ENCODE measurements at places on chromosomes 12 and 14.

- no peak for DNase-seq
These were observed 57.0 kb downstream of the ZFP36L1 start for GRCh38 chr14:68735856-68736255.

DNA sequence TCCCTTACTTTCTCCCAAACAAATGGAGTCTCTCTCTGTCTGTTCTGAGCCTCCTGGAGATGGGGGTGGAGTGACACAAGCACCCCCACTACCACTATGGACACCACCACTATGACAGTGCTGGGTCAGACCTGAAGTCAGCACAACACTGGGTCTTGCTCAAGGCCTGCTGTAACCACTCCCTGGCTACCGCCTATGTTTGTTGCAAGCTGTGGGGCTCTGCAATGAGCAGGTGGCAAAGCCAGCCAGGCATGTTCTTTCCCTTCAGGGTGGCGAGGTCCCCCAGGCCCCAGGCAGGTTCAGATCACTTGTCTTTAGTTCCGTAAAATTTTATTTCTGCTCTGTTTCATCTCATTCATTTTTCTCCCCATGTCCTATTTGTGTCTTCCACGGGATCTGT is 349.8 kb downstream of the TMEM121 start:
- no peak for DNase-seq

DNA sequence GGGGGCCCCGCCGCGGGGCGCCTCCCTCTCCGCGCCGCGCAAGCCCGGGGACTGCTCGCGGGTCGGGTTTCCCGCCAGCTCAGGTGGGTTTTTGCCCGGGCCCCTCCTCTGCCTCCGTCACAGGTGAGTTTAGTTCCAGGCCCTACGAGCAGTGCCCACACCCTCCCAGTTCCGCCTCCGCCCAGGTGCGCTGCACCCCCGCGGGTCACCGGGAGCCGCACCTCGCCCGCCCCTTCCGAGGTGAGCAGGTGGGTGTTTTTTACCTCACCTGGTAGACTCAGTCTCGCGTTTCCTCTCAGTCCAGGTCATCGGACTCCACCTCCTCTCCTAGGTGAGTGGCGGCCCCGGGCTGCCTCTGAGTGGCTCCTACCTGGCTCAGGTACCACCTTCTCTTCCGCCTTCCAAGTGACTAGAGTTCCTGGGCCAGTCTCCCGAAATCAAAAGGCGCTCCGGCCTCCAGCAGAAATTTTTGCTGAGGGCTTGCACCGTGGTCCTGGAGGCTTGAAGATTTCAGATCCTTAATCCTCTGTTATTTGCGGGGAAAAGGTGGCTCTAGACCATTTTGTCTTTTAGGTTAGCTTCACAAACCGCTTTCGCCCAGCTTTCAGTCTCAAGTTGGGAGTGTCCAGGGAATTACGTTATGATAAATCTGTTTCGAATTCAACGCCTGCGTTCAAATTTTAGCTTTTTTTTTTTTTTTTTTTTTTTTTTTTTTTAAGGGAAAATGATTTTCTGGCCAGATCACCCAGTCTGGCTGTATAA is at the start of gene TMEM30B:
TMEM30B (minus strand) TSS at position 153 of the 762 bp plus-strand sequence. CDS start 191 bp downstream, outside the sequence.
- DNase-seq, result no peak

DNA sequence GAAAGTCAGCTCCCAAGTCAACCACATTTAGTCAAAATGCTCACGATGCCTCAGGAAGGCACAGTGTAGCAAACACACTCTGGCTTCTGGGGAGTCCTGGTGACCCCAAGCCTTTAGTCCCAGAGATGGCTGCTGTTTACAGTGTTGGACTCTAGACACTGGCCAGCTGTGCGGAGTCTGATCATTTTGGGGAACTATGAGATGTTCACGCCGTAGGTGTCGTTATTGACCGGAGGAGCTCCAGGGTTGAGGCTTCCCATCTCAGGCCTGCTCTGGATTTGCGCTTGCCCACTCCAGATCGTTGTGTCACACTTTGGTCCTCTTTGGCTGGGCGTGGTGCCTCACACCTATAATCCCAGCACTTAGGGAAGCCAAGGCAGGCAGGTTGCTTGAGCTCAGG is 27.7 kb downstream of the BRI3BP start:
- no peak for DNase-seq

DNA sequence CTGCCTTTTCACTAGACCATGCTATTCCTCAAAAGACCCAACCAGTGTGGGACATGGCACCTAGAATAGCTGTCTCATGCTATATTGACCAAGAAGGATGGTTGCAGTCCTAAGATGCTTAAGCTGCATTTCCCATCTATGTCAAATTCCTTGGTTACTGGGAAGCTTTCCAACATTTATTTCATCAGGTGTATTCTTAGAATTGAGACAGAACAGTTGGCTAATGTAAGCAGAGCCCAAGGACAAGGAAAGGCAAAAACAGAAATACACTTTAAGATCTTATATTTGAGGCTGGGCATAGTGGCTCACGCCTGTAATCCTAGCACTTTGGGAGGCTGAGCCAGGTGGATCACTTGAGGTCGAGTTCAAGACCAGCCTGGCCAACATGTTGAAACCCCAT is 24.7 kb downstream of the ARG2 start:
- no peak for DNase-seq

DNA sequence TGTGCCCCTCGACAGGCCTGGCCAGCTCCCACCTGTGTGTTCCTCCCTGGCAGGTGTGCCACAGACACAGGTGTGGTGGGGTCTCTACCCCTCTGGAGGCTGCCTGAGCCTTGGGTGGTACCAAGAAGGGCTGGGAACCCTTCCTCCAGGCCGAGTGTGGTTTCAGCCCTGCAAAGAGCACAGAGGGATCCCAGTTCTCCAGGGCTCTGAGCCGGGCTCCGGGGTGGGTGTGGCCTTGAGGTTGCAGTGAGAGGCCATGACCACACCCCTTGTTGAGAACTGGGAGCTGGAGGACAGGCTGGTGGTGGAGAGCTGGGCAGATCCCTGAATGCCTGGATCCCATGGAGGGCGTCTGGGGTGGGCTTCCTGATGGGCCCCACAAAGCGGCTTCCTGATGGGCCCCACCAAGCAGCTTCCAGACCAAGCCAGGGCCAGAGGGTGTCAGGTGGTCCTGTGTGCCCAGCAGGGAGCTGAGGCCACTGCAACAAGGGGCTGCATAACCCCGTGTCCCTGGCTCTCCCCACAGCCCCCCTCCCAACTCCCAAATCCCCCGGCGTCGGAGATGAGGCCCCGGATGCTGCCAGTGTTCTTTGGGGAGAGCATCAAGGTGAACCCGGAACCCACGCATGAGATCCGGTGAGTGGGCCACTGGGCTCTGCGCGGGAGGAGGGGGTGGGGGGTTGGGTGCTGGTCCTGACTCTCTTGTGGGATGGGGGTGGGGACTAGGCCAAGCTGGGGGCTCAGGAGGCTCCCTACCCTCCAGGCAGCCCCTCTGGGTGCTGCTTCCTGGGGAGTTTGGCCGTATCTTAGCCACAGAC is 16.6 kb downstream of the RFLNA start:
- DNase-seq, result no peak

DNA sequence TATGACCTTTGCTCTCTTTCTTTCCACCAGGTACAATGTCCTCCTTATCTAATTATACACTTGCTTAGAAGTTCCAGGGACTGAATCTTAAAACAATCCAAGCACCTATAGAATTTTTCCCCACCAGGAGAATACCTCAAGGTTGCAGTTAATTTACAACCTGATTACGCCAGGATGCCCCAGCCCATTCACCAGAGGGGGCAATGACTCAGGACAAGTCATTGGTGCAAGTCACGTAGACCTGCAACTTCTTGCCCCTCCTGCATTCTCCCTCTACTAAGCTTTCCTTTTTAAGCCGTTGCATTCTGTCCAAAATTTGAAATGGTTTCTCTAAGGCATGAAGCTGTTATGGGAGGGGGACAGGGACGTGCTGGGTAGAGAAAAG is 111.1 kb upstream of the SCAF11 start:
- no peak for DNase-seq

- no peak for DNase-seq
These were observed 3.7 kb downstream of the CLEC14A start for GRCh38 chr14:38252066-38252710.

DNA sequence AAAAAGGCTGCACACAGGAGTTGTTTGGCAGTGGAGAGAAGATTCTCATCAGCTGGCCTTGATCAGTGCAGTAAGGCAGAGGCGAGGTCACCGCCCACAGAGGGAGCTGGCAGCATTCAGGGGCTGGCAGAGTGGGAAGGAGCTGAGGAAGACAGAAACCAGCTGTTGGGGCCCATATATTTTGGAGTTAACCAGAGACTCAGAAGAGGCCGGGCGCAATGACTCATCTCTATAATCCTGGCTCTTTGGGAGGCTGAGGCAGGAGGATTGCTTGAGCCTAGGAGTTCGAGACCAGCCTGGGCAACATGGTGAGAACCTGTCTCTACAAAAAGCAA is 17.7 kb downstream of the SMCO2 start:
- DNase-seq, result no peak

DNA sequence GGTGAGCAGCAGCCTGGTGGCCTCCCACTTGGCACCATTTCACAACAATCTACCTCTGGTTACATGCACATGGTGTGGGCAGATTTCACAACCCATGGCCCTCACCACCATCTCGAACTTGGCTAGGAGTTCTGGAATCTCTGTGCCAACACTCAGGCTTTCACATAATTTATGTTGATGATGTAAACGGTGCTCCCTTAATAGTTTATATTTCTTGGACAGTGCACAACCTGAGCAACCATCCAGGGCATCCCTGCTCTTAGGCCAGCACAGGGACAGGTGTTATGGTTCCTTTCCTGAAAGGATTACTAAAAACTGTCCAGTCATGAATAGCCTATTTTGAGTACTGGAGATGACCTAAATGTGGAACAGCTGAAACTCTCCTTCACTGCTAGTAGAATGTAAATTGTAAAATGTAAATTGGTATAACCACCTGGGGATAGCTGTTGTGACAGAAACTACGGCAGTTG is 28.6 kb downstream of the ABCB9 start:
- DNase-seq, result no peak

- DNase-seq, result no peak
These were observed 149.9 kb downstream of the NRXN3 start for GRCh38 chr14:78319887-78320635.

GRCh38 chr12:56922031-56922430 is 12.2 kb downstream of the SDR9C7 start:
- DNase-seq, result no peak

GRCh38 chr12:123950476-123951349 is 21.9 kb downstream of the CCDC92 start:
- DNase-seq, result no peak

- no peak for DNase-seq
These were observed 94.1 kb downstream of the SLC25A47 start for GRCh38 chr14:100416921-100417860.

GRCh38 chr12:124939079-124939420 is 24.6 kb upstream of the UBC start:
- DNase-seq, result peak; percentile 59

- DNase-seq, result no peak
These were observed 122.5 kb upstream of the CNTN1 start for GRCh38 chr12:40569626-40570179.

- DNase-seq, result no peak
These were observed 32.0 kb downstream of the LRIG3 start for GRCh38 chr12:58888131-58888783.

DNA sequence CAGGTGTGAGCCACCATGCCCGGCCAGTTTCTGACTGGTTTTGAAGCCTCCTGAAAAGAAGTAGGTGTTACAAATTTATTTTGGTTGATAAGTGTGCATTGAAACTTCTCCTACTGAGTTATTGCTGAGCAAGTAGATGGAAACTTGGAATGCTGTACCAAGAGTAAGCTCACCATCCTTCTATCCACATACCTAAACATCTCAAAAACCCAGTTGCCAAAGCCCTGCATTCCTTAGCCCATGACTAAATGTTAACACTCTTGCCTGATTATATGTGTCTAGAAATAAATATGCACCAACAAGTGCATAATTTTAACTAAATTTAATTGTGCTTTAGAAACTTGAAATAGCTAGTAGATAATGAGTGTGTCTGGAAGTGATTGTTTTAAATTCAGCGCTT is 357.8 kb downstream of the DUSP6 start:
- DNase-seq, result no peak

DNA sequence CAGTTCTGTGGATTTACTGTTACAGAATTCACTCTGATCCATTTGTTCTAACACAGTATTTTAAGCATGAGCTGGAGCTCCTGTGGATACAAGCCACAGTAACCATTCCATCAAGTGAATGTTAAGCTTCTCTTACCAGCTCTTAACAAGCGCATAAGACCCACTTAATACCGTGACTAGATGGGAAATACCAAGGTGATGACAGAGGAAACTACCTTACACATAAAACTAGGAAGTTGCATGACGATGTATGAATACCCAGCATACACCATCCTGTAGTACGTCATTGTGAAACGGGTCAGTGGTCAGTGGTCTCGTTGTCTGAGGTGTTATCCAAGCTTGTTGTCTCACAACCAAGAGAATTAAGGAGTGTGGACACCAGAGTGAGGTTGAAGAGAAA is 2.0 kb upstream of the GALC start:
- no peak for DNase-seq

- no peak for DNase-seq
These were observed 107.3 kb upstream of the PTPRR start for GRCh38 chr12:71027856-71028255.

DNA sequence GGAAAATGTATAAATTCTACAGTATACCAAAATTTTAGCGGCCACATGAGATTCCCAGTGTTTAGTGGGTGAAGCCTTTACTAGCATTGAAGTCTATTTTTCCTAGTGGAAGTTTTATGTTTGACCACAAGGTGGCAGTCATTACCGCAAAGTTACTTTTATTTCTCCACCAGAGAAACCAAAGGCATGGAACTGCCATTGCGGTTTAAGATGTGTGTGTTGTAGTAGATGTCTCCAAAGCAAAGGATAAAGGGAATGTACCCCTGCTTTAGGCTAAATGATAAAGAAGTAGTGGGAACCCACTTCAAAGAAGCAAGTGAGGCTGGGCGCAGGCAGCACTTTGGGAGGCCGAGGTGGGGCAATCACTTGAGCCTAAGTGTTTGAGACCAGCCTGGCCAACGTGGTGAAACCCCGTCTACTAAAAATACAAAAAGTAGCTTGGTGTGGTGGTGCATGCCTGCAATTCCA is 140.5 kb downstream of the PRKCH start:
- DNase-seq, result peak; percentile 39

GRCh38 chr12:58922849-58923248 is 2.5 kb upstream of the LRIG3 start:
- DNase-seq, result no peak

- peak; percentile 50 for DNase-seq
These were observed 1.9 kb upstream of the BAZ2A start for GRCh38 chr12:56631790-56632700.

DNA sequence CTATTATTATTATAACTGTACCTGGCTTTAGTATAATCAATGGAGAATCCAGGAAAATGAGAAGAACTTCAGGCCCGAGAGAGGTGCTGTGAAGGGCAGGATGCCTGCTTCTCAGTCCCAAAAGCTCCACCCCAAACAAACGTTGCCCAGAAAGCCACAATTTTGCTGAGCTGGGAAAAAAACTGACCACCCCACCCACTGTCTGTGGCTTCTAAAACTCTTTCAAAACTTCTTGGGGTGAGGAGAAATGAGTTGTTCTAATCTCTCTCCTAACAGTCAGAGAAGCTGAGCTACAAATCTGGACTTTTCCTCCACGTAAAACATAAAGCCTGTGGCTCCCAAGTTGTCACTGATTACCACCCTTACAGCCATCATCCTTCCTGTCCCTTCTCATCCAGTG is 13.4 kb downstream of the VDR start:
- peak; percentile 84 for DNase-seq

- DNase-seq, result peak; percentile 60
These were observed 43.1 kb downstream of the LLPH start for GRCh38 chr12:66087365-66087943.
